ENCODE measurements at places on chromosomes 11 and 22.

DNA sequence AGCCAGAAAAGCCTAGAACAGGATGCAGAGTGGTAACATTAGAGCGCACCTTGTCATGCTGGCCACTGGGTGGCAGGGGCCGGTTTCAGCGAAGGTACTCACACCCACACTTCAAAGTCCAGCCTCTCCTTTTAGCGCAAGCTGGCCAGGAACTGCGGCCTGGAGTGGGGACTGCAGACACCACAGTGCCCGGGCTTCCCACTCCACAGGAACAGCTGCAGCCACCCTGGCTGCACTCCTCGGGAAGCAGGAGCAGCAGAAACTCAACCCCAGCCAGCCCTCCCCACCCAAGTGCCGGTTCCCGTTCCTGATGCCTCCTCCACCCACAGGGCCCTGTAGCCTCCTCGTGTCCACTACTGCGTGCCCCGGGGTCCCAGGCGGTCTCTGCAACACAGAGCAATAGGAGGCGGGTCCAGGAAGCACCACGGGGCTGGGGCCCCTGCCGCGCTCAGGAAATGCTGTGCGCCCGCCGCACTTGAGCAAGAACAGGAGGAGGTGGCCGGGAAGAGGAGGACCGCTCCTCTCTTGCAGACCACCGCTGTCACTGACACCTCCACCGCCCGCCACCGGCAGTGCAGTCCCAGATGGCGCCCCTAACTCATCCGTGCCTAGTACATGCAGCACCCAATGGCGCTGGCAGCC lies 2.2 kb downstream of the RFPL2 start:
- DNase-seq, result no peak

DNA sequence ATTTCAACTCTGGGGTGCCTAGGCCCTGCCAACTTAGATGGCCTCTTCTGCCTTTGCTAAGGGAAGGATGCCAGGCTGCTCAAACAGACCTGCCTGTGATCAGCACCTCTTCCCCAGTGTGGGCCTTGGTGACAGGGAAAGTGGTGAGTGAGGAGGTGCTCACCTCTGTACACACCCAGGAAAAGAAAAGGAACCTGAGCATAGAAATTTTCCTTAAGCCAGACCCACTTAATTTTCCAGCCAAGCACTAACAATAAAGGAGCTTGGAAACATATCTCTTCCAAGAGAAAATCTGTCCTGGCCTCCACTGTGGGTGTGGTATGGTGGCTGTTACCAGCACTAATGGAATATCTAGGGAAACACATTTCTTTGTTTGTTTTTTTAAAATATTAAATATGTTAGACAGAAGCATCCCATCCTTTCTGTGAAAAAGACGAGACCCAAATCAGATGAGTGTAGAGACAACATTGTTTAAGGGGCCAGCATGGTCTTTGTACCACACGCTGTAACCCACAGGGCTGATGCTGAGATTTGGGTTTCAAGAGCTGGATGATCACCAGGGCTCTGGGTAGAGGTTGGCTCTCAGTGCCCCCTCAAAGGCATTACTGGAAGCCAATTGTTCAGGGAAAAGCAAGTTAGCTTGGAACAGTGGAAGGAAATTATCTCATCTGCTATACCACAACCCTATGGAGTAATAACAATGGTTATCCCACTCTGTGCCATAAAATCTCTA lies 472.2 kb downstream of the INSC start:
- no peak for DNase-seq

- DNase-seq, result no peak
Observed at GRCh38 chr11:57094181-57094935, 87.4 kb upstream of the LRRC55 start.

GRCh38 chr11:72132646-72133045 lies 2.9 kb upstream of the FOLR3 start:
- DNase-seq, result no peak

DNA sequence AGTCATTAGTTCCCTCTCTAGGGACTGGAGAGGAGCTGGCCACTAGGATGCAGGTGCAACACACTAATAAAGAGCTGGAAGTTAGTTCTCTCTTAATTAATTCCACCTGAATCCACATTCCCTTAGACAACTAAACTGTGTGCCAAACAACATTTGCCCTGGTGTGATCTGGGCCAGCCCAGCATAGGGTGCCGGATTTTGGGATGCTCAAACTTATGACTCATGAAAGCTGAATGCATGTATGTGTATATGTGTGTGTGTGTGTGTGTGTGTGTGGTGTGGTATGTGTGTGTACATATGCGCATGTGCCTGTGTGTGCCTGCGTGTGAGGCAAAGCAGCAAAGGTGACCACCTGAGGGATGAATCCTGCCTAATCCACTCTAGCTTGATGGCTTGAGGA lies 110.7 kb downstream of the EHF start:
- no peak for DNase-seq

DNA sequence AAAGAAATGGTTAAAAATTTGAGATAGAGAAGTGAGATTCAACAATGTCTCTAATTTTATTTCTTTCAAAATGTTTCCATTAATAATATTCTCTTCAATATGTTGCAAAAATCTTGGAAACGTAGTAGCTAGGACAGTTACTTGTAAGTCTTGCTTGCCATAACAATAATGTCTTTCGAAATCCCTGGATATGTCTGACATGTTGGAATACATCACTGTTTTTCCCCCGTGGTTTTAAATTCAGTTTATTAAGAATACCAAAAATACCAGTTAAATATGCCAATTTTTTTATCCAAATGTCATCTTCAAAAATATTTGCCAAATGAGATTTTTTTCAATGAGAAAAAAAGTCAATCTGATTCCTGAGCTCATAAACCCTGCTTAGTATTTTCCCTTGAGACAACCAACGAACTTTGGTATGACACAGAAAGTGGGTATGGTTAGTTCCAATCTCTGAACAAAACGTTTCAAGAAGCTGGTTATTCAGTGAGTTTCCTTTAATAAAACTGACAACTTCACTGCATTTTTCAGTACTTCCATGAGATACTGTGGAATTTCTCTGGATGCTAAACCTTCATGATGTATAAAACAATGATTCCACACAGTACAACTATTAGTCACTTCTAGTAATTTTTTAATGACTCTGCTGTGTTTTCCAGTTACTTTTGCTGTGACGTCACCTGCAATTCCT lies 36.7 kb upstream of the AMPD3 start:
- DNase-seq, result no peak

DNA sequence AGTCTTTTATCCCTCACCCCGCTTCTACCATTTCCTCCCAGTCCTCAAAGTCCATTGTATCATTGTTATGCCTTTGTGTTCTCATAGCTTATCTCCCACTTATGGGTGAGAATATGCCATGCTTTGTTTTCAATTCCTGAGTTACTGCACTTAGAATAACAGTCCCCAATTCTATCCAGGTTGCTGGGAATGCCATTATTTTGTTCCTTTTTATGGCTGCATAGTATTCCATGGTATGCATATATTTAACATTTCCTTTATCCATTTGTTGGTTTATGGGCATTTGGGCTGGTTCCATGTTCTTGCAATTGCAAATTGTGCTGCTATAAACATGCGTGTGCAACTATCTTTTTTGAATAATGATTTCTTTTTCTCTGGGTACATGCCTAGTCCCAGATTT lies 114.9 kb downstream of the VPREB1 start:
- no peak for DNase-seq

- DNase-seq, result no peak
Observed at GRCh38 chr22:46695346-46696228, 42.5 kb downstream of the CERK start.

DNA sequence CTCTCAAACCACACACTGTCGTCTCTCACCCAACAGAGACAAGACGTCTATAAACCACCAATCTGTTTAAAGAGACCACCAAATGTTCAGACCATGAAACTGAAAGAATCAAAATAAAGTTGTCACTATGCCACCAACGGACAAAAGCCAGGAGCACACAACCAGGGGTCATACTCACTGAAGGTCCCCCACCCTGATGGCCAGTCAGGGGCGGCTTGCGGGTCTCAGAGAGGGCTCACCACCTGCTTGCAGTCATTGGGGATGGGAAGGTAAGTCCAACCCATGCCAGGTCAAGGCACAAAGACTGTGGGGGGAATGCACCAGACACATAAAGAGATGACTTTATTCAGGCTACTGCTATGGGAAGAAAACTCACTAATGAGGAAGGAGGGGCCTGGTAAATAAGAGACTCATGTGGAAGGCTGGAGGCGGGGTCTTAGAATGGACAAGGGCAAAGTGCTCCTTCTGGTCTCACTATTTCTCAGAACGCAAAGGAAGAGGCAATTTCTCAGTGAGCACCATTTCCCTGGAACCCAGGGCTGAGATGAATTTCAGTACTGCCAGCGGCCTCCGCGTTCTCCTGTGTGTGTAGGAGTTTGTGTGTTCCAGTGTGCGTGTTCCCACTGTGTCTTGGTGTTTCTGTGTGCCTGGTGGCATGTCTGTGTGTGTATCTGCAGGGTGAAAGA lies 17.3 kb downstream of the SCARF2 start:
- DNase-seq, result no peak

DNA sequence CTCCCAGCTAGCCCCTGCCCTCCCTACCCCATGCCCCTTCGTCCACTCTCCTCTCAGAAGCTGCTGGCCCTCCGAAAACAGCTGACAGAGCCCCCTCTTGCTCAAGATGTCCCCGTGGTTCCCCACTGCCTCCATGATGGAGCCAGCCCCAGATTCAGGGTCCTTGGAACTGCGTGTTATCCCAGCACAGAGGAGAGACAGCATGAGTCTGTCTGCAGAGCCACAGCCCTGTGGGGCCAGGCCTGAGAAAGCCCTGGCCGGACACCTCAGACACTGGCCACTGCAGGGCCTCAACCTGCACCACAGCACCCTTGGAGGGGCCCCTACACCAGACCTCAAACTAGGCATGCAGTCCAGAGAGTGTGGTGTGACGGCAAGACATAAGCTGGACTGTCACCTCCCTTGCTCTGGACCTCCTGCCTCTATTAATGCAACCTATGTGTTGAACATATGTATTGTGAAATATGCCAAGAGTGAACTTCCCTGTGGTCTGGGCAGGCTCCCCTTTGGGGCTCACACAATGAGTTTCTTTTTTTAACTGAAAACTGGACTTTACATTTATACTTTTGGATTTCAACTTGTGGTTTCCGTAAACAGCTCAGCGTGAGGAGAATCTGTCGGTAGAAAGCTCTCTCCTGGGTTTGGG lies 9.6 kb downstream of the PNPLA5 start:
- DNase-seq, result no peak

GRCh38 chr22:49642331-49642730 lies 185.3 kb downstream of the BRD1 start:
- no peak for DNase-seq

DNA sequence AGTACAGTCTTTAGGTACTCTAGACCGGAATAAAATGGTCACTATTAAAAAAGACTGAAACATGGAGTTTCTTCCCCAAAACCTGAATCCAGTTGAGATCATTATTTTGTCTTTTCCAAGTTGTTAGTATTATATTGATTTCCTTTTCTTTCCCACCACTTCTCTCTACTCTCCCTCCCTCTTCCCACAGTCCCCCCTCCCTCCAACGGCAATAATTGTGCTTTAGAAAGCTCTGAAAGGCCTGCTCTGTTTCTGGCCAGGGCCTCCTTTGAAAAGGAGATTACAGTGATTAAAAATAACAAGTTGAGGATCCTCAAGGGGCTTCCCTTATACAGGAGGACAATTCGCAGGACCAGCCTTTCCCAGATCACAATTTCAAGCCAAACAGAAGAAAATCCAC lies 3.5 kb downstream of the SPON1 start:
- no peak for DNase-seq

GRCh38 chr11:62953811-62954210 lies 31.0 kb downstream of the SLC22A6 start:
- no peak for DNase-seq

GRCh38 chr11:121770939-121771595 lies 318.3 kb upstream of the SORL1-AS1 start:
- DNase-seq, result no peak

GRCh38 chr11:19849947-19850593 lies 137.4 kb downstream of the NAV2 start:
- no peak for DNase-seq

DNA sequence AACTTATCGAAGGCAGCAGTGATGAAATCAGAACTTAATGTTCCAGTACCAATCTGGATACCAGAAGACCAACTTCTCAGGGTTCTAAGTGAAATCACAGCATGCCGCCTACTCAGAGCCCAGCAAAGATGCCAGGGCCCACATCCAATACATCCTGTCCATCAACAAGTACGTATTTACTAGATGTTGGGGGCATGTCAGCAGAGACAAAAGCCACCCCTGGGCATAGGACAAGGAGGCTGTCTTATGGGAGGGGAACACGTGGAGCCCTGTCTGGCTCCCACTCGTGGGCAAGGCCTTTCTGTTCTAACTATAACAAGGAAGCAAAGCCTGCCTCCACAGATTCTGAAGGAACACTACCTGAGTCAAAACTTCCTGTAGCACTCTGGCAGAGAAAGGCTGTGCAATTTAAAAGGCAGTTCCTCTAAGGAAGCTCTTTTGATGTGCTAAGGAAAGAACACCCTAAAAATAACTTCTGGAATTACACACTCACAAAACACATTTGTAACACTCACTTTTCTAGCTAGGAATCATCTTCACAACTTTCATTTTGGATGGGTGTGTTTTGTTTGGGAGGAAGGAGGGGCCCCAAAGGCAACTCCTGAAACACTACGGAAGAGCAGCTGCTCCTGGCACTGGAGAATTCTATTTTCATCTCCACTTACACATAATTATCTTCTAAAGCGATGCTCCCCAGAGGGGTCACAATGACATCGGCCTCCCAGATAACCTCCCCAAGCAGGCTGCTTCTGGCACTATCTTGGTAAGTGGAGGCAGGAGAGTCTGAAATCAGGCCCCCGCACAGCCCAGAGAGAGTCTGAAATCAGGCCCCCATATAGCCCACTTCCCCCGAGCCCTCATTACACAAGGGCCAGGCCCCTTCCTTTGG lies 14.2 kb downstream of the SMCO4 start:
- DNase-seq, result no peak

DNA sequence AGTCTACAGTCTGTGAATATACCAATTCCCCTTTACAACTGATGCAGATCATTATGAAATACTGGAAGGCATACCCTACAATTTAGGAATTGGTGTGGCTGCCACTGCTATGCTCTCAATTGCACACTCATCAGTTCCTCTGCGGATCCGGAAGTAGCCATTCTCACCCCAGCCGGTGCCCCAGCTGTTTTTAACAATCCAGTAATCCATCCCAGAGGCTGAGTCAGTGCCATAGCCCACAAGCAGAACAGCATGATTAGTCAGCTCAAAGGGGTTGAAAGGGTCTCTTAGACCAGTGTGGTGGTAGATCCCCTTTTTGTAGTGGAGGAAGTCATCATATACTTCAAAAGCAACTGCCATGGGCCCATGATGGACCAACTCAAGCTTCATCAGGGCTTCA lies 43.6 kb downstream of the CTSC start:
- no peak for DNase-seq

GRCh38 chr11:103079833-103080232 lies 12.1 kb downstream of the DCUN1D5 start:
- DNase-seq, result no peak
